ENCODE measurements at places on chromosomes 3 and 15. TPM values are rescaled to one million over a fixed set of nuclear protein-coding genes. Genes with fewer than 3 reads are reported as not detected.

The MITF gene
- 1.6 TPM for total RNA-seq

DNA sequence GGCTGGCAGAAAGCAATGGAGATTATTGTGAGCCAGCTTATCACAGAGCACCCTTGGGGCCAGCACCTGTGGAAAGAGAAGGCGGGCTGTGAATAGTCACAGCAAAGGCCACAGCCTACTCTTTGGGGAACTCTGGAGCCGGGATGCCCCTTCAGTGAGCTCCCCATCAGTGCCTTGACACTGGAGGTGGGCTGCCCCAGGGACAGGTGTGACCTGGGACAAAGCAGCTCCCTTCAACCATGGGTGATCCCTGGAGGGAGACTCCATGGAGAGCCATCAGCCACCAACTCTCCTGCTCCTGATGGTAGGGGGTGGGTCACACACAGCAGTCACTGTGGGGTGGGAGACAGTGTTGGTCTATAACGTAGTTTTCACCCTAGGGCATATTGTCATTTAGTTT is 5.8 kb downstream of the TTC21A start:
- H3K4me1 ChIP-seq = peaks cover 14% of the 10 kb centered on the region
- H3K27me3 ChIP-seq = peaks cover 58% of the 10 kb centered on the region
- DNase-seq = no peak
- H3K27ac ChIP-seq = no peak overlapping the region

DNA sequence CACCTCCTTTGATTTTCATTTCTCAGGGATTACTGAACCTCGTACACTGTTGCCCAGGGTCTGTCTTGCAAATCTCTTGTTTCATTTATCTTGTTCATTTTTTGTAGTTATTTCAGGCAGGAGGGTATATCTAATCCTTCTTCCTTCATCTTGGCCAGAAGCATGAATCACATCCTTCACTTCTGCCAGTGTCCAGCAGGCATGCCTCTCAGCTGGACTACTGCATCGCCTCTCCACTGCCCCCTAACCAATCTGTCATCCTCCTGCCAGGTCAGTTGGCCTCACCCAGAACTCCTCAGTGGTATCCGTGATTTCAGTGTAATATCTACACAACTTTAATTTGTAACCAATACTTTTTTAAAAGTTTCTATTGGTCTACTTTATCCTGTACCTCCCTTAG is 297.9 kb downstream of the GABRG3 start:
- no peak overlapping the region for H3K4me3 ChIP-seq
- H3K27ac ChIP-seq = no peak overlapping the region
- DNase-seq = no peak
- no peaks in the 10 kb centered on the region for H3K36me3 ChIP-seq
- no peaks in the 10 kb centered on the region for H3K4me1 ChIP-seq

- H3K4me1 ChIP-seq = no peaks in the 10 kb centered on the region
- H3K27ac ChIP-seq = no peak overlapping the region
- no peaks in the 10 kb centered on the region for H3K27me3 ChIP-seq
- H3K4me3 ChIP-seq = no peak overlapping the region
- DNase-seq = no peak
These were observed 178.4 kb downstream of the ATP10A start for GRCh38 chr15:25684521-25685431.
